ENCODE measurements at places on chromosomes 1 and 21.
A peak's percentile ranks its signal among the peaks of the same experiment; 100 is the strongest.

- DNase-seq = no peak
Measured at GRCh38 chr1:246537887-246538286, 28.2 kb downstream of the TFB2M start.

DNA sequence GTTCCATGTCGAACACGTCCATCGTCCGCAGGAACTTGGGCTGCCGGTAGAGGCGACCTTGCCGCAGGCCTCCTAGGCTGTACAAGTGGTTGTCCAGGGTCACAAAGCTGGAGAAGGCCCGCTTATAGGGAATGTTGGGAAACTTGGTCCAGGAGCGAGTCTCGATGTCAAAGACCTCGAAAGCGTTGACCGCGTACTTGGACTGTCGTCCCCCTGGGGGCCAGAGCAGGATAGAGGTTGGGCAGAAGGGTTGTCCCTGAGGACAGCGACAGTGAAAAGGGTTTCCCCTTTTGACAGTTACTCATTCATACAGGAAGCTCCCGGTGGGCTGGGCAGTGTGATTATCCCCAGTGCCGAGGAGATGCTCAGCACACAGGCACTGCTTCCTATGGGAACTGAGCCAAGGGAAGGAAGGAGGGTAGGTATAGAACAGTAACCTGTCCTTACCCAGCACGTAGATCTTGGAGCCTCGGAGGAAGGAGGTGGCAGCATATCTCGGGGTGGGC lies 17.5 kb downstream of the KLHDC8A start:
- DNase-seq = no peak

- DNase-seq = peak; percentile 33
Measured at GRCh38 chr1:161905269-161905884, 118.3 kb downstream of the OLFML2B start.

GRCh38 chr21:31557421-31558188 lies 101.9 kb upstream of the SOD1 start:
- no peak for DNase-seq

DNA sequence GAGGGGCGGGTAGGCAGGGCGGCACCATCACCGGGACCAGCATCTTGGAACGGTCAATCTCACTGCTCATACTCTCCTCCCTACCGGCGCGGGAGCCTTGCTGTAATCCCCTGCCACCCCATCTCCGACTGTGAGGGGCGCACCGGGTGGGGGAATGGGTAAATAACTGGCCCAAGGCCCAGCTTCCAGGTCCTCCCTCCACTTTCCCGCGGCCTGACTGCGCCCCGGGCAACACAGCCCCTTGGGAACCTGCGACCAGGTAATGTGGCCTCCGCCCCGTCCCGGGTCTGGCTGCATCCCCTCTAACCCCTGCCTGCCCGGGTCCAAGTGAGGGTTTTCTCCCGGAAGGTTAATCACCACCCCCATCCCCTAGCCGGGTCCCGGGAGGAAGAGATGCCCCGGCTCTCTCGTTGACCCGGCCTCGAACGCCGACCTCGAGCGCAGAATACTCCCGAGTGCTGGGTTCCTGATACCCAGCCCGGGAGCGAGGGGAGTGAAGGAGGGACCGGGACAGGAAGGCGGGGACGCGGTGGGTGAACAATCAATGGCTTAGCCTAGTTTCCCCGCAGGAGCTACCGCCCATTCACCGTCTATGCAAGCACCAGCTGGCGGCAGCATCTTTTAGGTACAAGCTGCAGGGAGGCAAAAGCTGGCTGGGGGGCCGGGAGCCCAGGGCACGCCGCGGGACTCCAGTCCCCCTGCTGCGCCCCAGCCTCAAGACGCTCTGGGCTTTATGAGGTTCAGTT lies 5.9 kb upstream of the LHX9 start:
- DNase-seq = no peak

GRCh38 chr1:4369335-4369734 lies 285.1 kb upstream of the AJAP1 start:
- DNase-seq = no peak

DNA sequence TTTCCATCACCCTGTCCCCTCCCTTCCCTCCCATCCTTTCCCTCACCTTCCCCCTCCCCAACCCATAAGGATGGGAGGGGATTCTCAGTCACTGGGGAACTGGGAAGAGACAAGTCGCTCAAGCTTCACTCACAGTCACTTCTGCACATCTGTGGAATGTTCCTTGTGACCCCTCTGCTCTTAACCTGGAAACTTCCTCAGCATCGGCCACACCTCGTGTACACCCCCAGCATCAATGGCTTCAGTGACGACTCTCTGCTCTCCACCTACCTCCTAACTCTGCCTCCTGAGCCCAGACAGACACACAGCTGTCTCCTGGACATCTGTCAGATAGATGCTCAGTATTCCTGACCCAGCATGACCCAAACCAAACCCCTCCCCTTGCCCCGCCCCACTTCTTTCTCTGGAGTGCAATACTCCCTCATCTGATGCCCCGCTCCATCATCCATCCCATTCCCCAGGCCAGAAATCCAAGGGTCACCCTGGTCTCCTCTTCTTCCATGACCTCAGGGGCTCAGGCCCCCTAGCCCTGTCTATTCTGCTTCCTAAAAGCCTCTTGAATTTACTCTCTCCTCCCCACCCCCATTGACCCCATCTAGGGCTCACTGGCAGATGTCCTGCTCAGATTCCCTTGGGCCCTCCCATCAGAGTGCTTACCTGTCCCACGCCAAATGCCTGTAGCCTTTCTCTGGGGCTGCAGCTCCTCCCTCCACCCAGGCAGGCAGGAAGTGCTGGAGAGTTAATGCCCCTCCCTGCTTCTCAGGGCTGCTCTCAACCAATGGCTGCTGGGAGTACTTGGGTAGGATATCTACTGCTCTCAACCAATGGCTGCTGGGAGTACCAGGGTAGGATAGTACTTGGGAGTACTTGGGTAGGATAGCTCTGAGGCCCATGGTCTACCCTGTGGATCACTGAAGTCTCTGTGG lies 83.1 kb upstream of the CSF3R start:
- peak; percentile 6 for DNase-seq

- no peak for DNase-seq
Measured at GRCh38 chr21:37805266-37805665, 111.0 kb downstream of the KCNJ6 start.

GRCh38 chr21:37088186-37088735 lies 15.2 kb downstream of the TTC3 start:
- DNase-seq = no peak

GRCh38 chr1:200237066-200237465 lies 172.8 kb downstream of the ZNF281 start:
- no peak for DNase-seq

DNA sequence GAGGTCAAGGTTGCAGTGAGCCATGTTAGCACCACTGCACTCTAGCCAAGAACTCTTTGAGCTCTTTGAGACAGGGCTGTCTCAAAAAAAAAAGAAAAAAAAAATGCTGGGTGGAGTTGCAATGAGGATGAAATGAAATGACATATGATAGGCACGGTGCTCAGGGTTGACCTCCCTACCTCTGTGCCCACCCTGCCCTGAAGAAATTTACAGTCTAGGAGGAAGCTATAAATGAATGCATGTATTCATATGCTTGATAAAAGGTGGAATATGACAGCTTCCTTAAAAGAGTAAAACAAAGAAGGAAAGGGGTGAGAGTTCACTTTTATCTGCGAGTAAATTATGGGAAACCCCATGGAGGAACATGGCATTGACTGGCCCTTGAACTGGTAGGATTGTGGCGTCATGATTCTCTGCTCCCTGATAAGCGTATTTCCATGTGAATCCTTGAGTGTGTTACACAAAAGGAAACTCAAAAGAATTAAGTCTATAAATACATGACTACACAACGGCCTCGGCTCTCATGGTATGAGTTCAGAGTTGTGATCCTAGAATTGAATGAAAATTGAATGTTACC lies 59.0 kb upstream of the RAVER2 start:
- DNase-seq = no peak

- no peak for DNase-seq
Measured at GRCh38 chr1:107680579-107680985, 284.4 kb downstream of the VAV3 start.

DNA sequence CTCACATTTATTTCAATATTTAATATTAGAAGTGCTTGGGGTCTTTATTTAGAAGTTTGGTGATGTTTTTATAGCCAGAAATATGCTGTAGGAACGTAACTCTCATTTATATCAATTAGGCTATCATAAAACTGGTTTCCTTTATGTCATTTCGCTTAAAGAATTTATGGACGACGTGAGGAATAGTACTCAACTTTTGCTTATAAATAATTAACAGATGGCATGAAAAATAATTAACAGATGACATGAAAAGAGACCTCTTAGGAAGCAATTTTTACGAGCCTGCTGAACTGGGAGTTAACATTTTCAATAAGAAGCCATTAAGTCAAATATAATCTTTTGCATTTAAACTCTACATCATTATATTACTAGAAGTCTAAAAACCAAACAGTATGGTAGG lies 123.5 kb downstream of the OLFML2B start:
- no peak for DNase-seq

- no peak for DNase-seq
Measured at GRCh38 chr1:225824533-225824941, 14.6 kb downstream of the EPHX1 start.

- DNase-seq = no peak
Measured at GRCh38 chr1:201356701-201357100, 20.8 kb downstream of the TNNT2 start.

DNA sequence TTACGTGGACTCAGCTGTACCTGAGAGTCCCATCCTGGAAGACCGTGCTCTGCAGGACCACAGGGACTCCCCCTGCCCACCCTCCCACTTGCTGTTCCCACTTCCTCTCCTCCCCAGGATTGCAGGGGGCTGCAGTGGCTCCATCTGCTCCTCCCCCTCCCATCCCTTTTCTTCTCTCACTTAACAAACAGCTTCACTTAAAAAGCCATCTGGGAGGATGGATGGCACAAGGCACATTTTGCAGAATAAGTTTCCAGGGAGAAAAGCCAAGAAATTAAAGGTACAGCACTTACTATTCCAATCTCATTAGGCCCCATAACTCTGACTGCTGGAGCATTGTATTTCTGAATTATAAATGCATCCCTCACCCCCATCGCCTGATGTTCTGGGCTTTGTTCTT lies 458.7 kb downstream of the PTPRU start:
- no peak for DNase-seq

DNA sequence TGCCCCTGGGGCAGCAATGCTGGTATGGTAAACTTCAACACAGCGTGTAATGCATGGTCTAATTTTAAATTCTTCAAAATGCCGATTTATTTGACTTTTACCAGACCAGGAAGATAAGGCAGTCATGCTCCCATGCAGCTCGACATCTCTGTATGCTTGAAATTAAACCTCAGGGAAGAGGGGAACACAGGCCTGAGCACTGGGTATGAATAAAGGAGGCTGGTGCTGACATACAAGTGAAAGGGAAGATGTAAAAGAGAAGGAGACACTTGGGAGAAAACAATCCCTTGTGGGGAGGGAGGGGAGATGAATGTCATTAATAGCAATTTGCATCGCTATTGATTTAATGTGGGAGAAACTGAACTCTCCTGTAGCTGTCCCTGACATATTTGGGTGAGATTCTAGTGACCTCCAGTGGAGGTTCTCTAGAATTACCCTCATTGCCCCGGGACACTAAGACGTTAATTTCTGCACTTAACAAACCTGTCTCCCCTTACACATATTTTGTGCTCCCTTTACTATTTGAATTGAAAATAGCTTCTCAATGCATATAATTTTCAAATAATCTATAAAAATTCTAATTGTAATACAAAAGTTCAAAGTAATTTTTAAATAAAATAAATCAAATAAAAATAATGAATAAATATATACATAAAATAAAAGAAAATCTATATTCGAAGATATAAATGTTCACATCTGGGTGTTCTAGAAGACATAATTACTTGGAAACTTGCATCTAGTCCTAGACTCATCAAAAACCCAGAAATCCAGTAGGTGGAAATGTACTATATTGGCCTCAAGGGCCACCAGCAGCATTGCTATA lies 283.1 kb downstream of the LMX1A start:
- peak; percentile 47 for DNase-seq

GRCh38 chr1:56553046-56553445 lies 26.3 kb downstream of the PLPP3 start:
- DNase-seq = no peak

GRCh38 chr1:214476229-214476985 lies 75.0 kb downstream of the PTPN14 start:
- DNase-seq = no peak

DNA sequence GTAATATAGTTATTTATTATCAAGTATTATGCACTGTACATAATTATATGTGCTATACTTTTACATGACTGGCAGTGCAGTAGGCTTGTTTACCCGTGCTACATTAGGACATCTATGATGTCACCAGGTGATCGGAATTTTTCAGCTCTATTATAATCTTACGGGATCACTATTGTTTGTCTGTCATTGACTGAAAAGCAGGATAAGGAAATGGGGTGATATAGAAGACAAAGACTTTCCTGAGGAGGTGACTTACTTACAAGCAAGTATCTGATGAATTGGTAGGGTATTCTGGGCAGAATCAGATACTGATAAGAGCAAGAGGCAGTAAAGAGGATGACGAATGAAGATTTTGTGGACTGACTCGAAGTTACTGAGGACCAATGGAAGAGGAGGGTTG lies 65.3 kb upstream of the CNN3 start:
- DNase-seq = no peak

GRCh38 chr1:183604815-183605214 lies 14.6 kb upstream of the NCF2 start:
- no peak for DNase-seq

DNA sequence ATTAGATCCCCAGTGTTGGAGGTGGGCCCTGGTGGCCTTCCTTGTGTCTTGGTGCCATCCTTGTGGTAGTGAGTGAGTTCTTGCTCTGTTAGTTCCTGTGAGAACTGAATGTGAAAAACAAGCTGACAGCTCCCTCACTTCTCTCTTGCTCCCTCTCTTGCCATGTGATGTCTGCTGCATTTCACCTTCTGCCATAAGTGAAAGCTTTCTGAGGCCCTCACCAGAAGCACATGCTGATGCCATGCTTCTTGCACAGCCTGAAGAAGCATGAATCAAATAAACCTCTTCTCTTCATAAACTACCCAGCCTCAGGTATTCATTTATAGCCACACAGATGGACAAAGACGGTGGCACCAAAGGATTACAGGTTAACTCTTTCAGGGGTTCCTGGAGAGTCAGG lies 166.1 kb upstream of the ETV3 start:
- DNase-seq = no peak

DNA sequence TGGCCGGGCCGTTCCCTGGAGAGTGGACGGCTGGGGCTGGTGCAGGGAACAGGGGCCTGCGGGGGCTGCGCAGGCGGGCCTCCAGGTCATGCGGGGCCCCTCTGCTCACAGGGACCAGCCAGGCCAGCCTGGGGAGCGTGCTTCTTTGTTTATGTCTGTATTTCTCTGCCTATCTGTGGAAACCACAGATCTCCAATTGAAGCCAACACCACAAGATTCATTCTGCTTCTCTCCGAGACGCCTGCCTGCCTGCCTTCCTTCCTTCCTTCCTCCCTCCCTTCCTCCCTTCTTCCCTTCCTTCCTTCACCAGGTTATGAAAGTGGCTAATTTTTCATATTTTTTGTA lies 39.9 kb upstream of the HMGN1 start:
- DNase-seq = no peak

All from HAP-1 (cell line).